Fibroblast of skin of scalp (primary cell): ENCODE measurements at places on chromosomes 12 and 14.

DNA sequence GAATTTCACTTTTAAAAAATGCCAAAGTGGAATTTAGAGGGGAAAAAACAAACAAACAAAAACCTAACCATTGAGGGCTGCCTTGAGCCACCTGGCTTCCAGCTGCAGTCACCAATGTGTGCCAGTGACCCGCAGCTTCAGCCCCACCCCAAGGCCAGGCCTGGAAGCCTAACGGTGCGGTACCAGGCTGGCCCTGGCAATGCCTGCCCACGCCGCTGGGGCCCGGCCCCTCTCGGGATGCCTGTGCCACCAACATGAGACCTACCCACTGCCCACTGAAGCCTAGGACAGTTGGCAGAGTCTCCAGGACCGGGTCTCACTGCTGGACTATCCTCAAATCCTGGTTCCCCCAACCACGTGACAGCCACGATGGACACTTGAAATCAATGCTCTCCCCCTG is 96.6 kb downstream of the NCOR2 start:
- DNase-seq = no peak

DNA sequence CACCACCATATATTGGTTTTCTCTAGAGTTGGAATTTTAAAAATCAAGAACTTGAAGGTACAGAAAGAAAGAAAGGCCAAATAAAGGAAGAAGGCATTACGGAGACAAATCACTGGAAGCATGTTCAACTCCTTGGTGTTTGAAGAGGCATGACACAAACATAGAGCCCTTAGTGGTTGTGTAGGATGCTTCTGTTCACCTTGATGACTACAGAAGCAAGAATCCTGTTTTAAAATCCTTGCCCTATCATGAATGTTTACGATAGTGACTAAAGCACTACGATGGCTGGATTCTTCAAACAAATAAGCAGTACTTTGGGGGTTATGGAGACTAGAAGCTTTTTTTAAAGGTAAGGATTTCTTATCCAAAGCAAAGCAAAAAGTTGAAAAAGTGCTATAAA is 10.3 kb upstream of the ISM2 start:
- no peak for DNase-seq

- DNase-seq = no peak
These were observed 137.1 kb downstream of the DUSP6 start for GRCh38 chr12:89215196-89215595.

- DNase-seq = no peak
These were observed 250.2 kb downstream of the GPHN start for GRCh38 chr14:66758031-66758613.

DNA sequence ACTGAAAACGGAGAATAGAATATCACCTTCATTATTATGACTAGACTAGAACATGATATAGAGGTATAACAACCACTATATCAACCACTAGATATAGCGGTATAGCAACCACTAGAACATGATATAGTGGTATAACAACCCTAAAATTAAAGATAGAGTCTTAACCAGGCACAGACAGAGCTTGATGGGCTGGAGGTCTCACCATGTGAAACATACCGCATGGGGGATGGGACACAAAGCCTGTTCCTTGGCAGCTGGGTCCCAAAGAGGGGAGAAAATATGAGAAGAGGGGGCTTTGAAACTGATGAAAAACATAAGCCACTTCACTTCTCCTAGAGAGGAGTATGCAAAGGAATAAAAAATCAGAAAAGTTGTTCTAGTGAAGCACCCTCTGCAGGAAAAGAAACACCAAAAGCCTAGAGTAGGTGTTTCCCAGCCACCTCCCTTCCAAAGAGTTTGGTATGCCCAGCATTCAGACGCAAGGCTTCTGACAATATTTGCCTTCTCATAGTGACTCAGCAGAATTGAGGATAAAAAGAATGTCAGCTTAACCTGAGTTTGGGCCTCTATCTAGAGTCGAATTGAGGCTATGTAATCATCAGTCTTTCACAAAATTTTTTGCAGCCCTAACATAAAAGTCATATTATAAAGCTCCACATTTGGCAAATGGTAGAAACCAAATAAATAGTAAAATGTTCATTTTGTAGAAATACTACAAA is 316.4 kb downstream of the NOVA1 start:
- peak; percentile 78 for DNase-seq

DNA sequence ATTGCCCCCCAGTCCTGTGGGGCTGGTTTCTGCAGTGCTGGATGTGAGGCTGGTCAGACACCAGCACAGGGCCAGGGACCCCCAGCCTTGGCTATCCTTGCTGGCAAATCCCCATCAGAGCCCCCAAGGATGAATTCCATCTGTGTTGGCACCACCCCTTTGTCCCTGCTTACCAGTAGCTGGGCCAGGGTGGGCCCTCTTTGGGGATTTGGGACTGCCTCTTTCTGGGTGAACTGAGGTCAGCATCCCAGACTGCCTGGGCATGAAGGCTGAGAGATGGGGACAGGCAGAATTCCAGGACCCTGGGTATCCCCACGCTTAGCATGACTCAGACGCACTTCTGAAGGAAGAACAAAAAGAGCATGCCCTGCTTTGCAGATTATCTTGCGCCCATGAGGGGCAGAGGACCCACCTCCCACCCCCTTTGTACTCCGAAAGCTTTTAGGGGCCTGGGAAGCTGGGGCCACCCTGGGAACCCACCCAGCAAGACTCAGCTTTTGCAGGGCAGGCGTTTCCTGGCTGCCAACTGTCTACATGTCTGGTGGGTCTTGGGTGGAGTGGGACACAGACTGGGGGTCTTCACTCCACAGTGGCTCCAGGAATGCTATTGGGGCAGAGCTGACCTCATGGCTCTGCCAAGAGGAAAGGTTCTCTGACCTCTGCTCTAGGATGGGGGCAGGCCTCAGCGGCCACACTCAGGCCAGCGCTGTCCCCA is 26.8 kb downstream of the RFLNA start:
- peak; percentile 62 for DNase-seq

GRCh38 chr14:54774824-54775223 is 127.8 kb downstream of the GCH1 start:
- DNase-seq = no peak

- DNase-seq = no peak
These were observed 675.0 kb downstream of the TMEM121 start for GRCh38 chr14:106201376-106201775.

GRCh38 chr12:38813923-38814322 is 91.5 kb downstream of the CPNE8 start:
- no peak for DNase-seq

DNA sequence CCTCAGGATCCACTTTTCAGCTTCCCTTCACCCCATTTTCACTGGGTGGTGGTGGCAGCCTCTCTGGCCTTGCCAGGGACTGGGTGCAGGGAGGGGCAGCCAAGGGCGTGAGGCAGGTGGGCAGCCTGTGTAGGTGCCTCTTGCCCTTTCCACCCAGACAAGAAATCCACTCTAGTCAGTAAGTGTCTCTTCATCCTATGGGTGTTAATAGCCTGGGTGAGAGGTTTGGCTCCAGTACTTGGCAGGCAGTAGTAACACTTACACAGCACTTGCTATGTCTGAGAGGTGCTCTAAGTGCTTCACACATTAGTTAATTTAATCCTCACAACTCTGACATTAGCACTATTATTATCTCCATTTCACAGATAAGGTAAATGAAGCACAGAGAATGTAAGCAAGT is 171.9 kb downstream of the EMP1 start:
- DNase-seq = no peak

GRCh38 chr12:253116-253831 is 9.4 kb downstream of the SLC6A13 start:
- no peak for DNase-seq

DNA sequence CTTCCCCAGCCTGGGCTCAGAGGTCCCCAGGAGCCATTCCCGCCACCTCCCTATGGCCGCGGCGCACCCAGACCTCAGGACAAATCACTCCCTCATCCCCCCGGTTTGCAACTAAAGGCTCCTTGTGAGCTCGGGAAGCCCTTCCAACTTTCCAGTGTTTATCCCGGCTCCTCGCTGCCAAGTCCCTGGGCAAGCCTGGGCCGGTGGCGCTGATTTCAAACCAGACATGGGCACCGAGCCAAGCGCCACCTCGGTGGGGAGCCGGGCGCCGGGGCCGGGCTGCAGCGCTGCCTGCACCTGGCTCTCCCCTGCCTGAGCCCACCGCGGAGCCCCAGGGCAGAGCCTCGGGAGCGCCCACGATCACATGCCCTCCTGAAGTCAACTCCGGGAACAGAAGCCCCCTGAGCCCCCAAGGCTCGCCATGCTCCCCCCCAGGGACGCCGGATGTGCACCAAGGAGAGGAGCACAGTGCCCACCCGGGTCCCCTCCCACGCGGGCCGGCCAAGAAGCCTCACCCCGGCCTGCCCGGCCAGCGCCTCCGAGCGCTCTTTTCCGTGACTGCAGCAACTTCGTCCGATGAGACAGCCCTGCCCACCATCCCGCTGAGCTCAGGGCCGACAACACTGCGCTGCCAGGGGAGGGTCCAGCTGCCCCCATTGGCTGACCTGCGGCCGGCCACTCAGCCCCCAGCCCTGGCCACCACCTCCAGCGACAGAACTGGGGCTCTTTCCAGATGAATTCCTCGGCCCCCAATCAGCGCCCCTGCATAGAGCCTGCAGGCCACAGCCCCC is 50.0 kb downstream of the NCOR2 start:
- DNase-seq = peak; percentile 54

DNA sequence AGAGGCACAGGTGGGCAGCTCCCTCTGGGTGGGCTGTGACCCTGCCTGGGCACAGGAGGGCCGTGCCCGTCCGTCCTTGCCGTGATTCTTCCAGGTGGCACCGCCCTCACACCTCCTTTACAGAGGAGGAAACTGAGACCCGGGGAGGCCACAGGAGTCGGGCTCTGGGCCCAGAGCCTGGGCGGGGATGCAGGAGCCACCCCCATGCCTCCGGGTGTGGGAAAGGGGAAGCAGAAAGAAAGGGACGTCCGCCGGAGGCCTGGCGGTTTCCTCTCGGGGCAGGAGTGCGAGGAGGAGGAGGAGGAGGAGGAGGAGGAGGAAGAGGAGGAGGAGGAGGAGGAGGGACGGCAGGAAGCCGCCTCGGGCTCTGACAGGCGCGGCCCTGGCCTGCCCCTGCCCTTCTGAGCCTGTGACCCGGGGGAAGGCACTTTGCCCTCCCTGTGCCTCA is 23.0 kb downstream of the SH2B3 start:
- no peak for DNase-seq

- DNase-seq = no peak
These were observed 103.4 kb upstream of the PKP2 start for GRCh38 chr12:33000016-33000415.
